ENCODE measurements at places on chromosomes 5 and 9. TPM values are rescaled to one million over a fixed set of nuclear protein-coding genes. Genes with fewer than 3 reads are reported as not detected.

DNA sequence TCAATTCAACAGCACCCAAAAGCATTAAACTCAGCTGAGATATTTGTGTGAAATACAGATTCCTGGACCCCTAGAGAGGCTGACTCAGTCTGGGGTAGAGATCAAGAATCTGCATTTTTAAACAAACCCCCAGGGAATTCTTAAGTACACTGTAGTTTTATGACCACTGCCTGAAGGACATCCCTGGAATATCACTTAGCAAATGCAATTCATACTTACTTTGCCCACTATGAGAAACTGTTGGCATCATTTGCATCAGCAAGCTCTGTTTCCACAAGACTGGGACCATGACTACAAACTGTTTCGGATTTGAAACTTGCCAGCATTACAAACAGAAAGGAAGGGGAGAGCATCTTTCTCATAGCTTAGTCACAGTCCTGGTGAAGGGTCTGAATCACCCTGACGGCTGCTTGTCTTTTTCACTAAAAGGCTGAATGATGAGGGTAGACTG lies 63.7 kb downstream of the MLLT3 start:
- peaks cover 74% of the 10 kb centered on the region for H3K4me1 ChIP-seq
- H3K27ac ChIP-seq: no peak overlapping the region
- no peak for DNase-seq
- H3K36me3 ChIP-seq: no peaks in the 10 kb centered on the region
- no peaks in the 10 kb centered on the region for H3K27me3 ChIP-seq

PDE6A gene
- not detected for total RNA-seq

TRIM41 gene
- total RNA-seq: 40.7 TPM

DNA sequence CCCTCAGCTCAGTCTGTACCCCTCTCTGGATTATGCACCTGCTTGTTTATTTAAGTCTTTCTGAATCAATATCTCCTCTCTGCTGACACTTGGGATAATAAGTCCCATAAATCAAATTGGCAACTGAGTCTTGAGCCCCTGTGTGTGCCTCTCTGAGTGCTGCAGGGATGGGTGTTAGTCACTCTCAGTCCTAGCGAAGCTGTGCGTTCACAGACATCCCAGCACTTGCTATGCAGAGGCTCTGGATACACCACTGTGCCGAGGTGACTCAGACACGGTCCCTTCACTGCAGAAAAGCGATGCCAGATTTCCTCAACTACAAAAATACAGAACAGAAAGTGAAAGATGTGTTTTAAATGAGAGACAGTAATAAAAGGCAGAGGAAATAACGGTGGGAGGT lies 4.1 kb upstream of the KCNMB1 start:
- no peak overlapping the region for H3K27ac ChIP-seq
- H3K4me1 ChIP-seq: peaks cover 13% of the 10 kb centered on the region
- H3K36me3 ChIP-seq: no peaks in the 10 kb centered on the region
- DNase-seq: no peak

GRCh38 chr5:135127439-135128240 lies 93.6 kb upstream of the PITX1 start:
- H3K27me3 ChIP-seq: no peaks in the 10 kb centered on the region
- H3K27ac ChIP-seq: no peak overlapping the region
- no peaks in the 10 kb centered on the region for H3K4me1 ChIP-seq
- H3K36me3 ChIP-seq: no peaks in the 10 kb centered on the region

DNA sequence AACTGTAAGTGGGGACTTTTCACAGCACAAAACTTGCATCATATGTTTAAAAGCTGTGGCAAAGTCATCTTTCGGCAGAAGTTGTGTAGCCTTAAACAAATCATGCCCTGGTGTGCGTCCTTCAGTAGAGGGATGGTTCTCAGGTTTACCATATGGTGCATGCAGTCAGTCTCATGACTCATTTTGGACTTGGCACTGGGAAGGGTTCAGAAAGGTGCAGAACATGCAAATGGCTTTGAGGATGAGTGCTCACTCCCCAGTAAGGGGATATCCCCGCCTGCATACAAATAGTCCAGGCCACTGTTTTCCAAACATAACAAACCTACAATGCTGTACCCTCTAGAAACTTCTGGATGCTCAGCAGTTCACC lies 260.3 kb downstream of the NDUFS4 start:
- H3K4me1 ChIP-seq: no peaks in the 10 kb centered on the region
- no peaks in the 10 kb centered on the region for H3K36me3 ChIP-seq

DNA sequence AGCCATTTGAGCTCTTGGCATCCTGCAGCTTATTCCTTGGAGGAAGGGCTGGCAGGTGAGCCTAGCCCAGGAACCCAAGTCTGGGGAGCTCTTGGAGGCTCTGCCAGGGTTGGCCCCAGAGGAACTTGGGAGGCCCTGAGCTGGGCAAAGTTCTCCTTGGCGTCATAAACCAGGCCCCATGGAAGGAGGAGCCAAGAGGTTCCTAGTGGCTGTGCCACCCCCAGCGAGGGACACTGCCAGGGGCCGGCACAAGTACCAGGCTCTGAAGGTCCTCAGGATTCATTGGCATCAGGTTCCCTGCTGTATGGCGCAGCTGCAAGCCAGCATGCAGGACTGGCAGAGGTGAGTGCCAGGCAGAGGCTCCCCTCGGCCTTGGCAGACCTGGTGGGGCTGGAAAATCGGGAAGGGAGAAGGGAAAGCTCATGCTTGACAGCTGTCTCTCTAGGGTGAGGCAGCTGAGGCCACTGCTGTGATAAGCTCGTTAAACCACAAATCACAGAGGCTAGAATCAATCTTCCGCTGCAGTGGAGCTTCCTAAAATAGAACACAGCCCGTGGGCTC lies 54.6 kb upstream of the SYNPO start:
- H3K27ac ChIP-seq: no peak overlapping the region
- H3K27me3 ChIP-seq: no peaks in the 10 kb centered on the region
- H3K36me3 ChIP-seq: no peaks in the 10 kb centered on the region
- no peak for DNase-seq

SHOC1 gene
- not detected for total RNA-seq

GRCh38 chr5:123512611-123513461 lies 859 bp downstream of the CSNK1G3 start:
- peak overlapping the region; percentile 71 for H3K27ac ChIP-seq
- H3K36me3 ChIP-seq: no peaks in the 10 kb centered on the region
- H3K4me3 ChIP-seq: peak overlapping the region; percentile 40
- DNase-seq: peak; percentile 57
- peaks cover 49% of the 10 kb centered on the region for H3K4me1 ChIP-seq
- no peaks in the 10 kb centered on the region for H3K27me3 ChIP-seq

ARL14EPL gene
- not detected for total RNA-seq

GRCh38 chr9:114153761-114154599 lies 1.4 kb upstream of the COL27A1 start:
- peaks cover 22% of the 10 kb centered on the region for H3K27me3 ChIP-seq
- H3K36me3 ChIP-seq: no peaks in the 10 kb centered on the region
- no peak overlapping the region for H3K4me3 ChIP-seq

PNPLA7 gene
- total RNA-seq: 15.5 TPM
